ENCODE measurements at places on chromosomes 1 and 21.

DNA sequence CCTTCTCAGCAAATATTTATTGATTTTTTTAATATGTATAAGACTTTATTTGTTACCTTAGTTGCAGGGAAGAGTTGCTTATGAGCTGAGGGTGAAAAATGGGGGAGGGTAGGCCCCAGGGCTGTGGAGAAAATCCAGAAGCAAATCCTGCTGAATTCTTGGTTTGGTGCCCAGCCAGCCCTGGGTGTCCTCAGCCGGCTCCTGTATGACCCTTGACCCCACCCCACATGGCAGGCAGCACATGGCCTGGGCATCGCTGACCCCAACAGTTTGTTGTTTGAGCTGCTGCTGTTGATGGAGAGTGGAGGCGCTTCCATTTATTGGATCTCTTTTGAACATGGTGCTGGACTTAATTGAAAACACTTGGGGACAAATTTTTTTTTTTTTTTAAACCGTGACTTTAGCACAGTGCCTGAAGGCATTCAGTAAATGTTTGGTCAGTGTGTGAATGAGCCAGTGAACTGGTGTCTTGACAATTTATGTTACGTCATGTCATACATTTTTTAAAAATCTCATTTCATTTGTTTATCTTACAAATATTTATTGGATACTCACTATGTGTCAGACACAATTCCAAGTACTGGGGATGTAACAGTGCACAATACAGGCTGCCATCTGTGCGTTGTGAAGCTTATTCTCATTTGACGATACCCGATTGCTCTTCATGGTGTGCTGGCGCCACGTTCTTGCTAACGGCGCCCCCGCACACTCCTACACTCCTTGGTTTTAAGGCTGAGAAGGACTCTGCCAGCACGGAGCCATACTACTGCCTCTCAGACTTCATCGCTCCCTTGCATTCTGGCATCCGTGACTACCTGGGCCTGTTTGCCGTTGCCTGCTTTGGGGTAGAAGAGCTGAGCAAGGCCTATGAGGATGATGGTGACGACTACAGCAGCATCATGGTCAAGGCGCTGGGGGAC lies 98.8 kb downstream of the MTR start:
- no peak for DNase-seq

DNA sequence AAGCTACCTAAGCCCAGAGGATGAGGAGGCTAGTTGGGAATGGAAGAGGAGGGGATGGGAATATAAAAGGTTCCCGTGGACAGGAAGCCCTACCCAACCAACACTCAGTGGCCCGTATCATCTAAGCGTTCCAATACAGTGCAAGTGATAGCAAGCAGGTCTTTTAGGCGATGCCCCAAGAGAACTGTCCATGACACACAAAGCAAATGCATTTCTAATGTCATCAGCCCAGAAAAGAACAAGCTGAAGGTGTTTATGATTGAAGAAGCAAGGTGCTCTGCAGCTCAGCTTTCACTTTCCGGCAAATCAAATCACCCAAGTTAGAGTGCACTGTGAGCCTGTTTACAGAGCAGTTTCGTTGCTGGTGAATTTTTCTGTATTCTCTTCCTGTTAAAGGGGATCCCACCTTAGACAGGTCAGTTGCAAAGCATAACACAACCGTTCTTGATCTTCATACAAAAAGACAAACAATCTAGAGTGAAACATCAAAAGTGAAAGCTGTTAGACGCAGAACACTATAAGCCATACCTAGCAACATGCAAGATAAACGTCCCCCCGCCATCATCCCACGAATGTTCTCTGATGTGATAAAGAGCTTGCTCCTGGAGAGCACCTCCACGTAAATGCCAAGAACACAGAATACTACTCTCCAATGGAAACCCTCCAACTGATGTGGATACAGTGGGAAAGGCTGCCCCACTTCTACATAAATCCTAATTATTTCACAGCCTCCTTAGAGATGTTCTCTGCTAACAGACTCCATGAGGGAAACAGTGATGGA lies 54.0 kb downstream of the PGBD5 start:
- no peak for DNase-seq

DNA sequence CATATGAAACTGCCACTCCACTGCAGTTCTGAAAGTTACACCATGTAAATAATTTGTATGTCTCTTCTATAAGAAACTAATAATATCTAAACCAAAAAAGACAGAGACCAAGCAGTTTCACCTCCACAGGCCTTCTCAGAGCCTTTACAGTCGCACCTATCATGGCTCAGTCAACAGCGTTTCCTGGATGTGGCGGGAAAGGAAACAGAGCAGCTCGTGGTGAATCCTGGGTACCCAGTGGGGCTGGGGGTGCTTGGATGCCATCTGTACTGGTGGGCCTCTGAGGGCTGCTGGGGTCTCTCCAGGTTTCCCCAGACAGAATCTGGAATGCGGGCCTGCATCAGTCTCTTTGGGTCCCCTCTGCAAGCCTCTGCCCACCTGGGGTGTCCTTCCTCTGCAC lies 100.2 kb upstream of the CASZ1 start:
- DNase-seq = no peak

- DNase-seq = no peak
Measured at GRCh38 chr1:156505679-156506298, 5.2 kb upstream of the MEF2D start.

- no peak for DNase-seq
Measured at GRCh38 chr1:181777812-181778211, 283.7 kb downstream of the ZNF648 start.

GRCh38 chr21:37253991-37254390 lies 13.1 kb downstream of the VPS26C start:
- DNase-seq = no peak

- no peak for DNase-seq
Measured at GRCh38 chr1:227739636-227740035, 4.4 kb downstream of the SNAP47 start.

- DNase-seq = no peak
Measured at GRCh38 chr1:8360493-8361197, 42.7 kb downstream of the SLC45A1 start.

GRCh38 chr1:65955071-65955470 lies 162.4 kb downstream of the PDE4B start:
- DNase-seq = no peak

DNA sequence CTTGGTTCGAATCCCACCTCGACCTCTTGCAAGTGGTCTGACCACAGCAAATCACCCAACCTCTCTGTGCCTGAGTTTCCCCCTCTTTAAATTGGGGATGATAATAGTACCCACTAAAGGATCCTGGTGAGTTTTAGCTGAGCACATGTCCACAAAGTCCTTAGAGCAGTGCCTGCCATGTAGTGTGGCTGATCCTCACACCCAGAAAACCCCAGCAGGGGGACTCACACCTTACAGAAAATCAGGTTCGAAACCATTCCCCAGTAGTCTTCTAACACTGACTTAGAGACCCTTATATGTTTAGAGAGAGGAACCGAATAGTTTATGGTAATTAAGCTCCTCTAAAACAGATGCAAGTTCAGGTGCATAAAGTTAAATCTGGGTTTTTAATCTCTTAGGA lies 89.0 kb downstream of the CAMTA1 start:
- no peak for DNase-seq

DNA sequence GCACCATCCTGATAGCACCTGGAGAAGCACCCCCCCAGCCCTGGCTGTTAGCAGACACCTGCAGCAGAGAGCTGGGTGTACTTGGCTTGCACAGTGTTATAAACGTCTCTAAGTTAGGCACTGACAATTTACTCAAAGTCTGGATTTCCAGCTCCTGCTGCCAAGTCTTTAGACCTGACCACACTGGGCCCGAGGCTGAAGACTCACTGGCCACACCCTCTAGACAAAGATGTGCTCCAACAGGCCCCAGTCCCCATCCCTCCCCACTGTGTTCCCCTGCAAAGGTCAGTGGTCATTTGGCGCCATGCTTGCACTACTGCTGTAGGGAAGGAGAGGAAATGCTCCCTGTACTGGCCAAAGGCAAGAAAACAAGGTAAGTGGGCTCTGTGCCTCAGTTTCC lies 31.1 kb downstream of the PADI6 start:
- DNase-seq = no peak
